ENCODE measurements at places on chromosomes 7 and 10.

- no peak for DNase-seq
- H3K4me1 ChIP-seq, result no peaks in the 10 kb centered on the region
- H3K4me3 ChIP-seq, result no peak overlapping the region
- no peaks in the 10 kb centered on the region for H3K27me3 ChIP-seq
- H3K36me3 ChIP-seq, result no peaks in the 10 kb centered on the region
Observed at GRCh38 chr7:47669178-47669891, 87.4 kb upstream of the TNS3 start.

GRCh38 chr7:32400676-32401075 lies 89.5 kb downstream of the LSM5 start:
- no peaks in the 10 kb centered on the region for H3K4me1 ChIP-seq
- H3K36me3 ChIP-seq, result no peaks in the 10 kb centered on the region
- no peaks in the 10 kb centered on the region for H3K27me3 ChIP-seq
- H3K27ac ChIP-seq, result no peak overlapping the region
- H3K4me3 ChIP-seq, result no peak overlapping the region
- DNase-seq, result no peak

GRCh38 chr10:66836057-66836456 lies 89.8 kb upstream of the LRRTM3 start:
- no peak overlapping the region for H3K4me3 ChIP-seq
- H3K27ac ChIP-seq, result no peak overlapping the region
- no peaks in the 10 kb centered on the region for H3K4me1 ChIP-seq

DNA sequence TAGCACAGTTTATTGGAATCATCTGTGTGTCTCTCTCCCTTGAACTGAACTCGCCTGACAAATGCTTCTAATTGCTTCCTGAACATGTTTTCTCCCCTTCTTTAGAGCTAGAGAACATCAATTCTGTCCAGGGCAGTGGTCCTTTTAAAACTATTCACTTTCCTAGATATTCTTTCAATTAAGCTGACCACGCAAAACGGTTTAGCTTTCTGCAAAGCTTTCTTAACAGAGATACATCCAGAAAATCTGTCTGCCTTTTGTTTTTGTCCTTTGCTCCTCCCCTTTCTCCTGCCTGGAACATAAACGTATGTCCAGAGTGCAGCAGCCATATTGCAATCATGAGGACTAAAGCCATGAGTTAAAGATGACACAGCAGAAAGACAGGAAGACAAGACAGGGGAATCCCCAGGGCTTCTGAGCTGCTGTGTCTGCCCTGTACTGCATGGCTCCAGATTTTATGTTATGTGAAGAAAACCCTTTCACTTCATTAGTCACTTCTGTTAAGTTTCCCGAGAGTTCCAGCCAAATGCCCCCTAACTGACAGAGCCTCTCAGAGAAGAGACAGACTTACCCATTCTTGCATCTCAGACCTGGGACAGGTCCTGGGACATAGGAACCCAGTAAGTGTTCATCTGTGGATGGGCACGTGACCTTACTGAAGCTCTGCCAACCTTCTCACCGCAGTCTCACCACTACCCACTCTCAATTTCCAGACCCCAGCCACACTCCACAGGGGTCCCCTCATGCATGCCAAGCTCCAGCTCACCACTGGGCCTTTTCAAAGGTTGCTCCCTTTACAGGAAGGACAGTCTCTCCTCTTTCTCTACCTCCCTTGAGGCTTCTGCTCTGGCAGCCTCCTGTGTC lies 35.0 kb upstream of the CPXM2 start:
- H3K27ac ChIP-seq, result no peak overlapping the region
- H3K4me1 ChIP-seq, result no peaks in the 10 kb centered on the region
- H3K4me3 ChIP-seq, result no peak overlapping the region
- H3K36me3 ChIP-seq, result no peaks in the 10 kb centered on the region
- DNase-seq, result no peak

- H3K4me3 ChIP-seq, result no peak overlapping the region
- peaks cover 48% of the 10 kb centered on the region for H3K36me3 ChIP-seq
- H3K27me3 ChIP-seq, result no peaks in the 10 kb centered on the region
- no peaks in the 10 kb centered on the region for H3K4me1 ChIP-seq
Observed at GRCh38 chr7:148783801-148784527, 85.3 kb downstream of the CUL1 start.

GRCh38 chr7:95925971-95926370 lies 153.6 kb downstream of the DYNC1I1 start:
- DNase-seq, result no peak
- H3K27me3 ChIP-seq, result no peaks in the 10 kb centered on the region
- no peak overlapping the region for H3K4me3 ChIP-seq
- no peaks in the 10 kb centered on the region for H3K36me3 ChIP-seq
- no peaks in the 10 kb centered on the region for H3K4me1 ChIP-seq

DNA sequence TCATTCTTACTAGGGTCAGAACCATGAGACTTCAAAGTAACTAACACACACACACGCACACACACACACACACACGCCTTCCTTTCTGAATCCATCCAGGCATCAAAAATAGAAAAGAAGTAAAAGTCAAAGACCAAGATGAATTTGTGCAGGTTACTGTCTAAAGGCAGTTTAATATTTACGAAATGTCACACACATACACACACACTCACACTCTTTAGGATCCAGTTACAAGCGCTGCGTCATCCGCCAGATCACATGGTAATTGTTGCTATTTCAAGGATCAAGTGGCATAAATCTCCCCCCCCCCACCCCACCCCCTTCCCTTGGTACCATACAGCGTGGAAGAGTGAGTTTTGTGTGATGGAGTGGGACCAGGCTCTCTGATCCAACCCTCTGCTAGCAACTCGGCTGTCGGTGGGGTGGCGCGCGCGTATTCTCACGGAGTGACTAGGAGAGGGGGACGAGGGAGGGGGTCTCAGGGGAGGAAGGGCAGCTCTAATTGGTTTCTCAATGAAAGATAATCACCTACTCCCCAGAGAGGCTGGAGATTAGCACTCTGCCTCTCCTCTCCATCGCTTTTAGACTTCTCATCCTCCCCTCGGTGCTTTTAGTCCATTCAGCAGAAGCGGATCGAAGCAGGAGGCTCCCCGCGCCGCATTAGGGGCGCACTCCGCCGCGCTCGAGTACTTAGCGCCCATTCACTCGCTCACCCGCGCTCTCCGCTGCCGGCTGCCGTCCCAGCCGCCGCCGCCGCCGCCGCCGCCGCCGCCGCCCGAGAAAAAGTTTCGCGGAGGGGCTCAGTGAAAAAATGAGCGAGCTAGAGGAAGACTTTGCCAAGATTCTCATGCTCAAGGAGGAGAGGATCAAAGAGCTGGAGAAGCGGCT lies 83.5 kb upstream of the PRKG1 start:
- H3K4me3 ChIP-seq, result no peak overlapping the region
- H3K36me3 ChIP-seq, result no peaks in the 10 kb centered on the region
- H3K27ac ChIP-seq, result no peak overlapping the region
- peaks cover 3% of the 10 kb centered on the region for H3K27me3 ChIP-seq
- DNase-seq, result no peak
- no peaks in the 10 kb centered on the region for H3K4me1 ChIP-seq

- DNase-seq, result no peak
- no peak overlapping the region for H3K27ac ChIP-seq
- H3K36me3 ChIP-seq, result no peaks in the 10 kb centered on the region
Observed at GRCh38 chr7:139118234-139118804, 8.8 kb upstream of the ZC3HAV1 start.

DNA sequence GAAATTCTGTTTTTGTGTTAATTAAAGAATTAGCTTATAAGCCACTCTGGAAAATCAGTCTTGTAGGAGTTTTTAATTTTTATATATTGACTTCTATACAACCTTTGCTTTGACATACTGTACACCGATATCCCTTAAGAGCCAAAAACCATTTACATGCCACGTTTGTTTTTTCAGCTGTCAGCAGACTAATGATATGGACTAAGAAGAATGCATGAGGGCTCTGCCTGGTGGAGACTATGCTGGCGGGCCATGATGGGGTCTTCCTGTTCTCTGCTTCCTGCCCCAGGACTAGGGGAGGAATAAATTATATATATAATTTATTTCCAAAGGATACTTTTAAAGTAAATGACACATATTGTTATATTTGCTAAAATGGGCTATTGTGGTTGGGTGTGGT lies 96.3 kb downstream of the CDK14 start:
- no peak overlapping the region for H3K27ac ChIP-seq
- H3K4me1 ChIP-seq, result no peaks in the 10 kb centered on the region
- no peaks in the 10 kb centered on the region for H3K27me3 ChIP-seq
- DNase-seq, result no peak

GRCh38 chr7:64655811-64656210 lies 10.1 kb upstream of the ZNF107 start:
- H3K27ac ChIP-seq, result no peak overlapping the region
- no peak for DNase-seq
- H3K36me3 ChIP-seq, result no peaks in the 10 kb centered on the region
- H3K27me3 ChIP-seq, result no peaks in the 10 kb centered on the region
- no peaks in the 10 kb centered on the region for H3K4me1 ChIP-seq

DNA sequence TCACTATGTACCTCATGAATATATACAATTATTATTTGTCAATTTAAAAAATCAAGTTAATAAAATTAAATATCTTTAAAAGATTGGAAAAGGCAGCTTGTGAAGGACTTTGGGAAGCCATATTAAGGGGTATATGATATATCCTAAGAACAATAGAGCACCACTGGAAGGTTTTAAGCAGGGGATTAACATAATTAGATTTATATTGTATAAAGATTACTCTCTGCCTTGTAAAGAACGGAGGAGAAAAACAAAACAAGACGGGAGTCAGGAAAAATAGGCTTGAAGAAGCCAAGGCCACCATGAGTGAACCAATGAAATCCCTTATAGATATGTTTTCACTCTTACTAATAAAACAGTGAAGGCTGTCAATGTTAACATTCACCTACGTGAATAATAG lies 11.1 kb upstream of the CNNM1 start:
- no peaks in the 10 kb centered on the region for H3K4me1 ChIP-seq
- H3K36me3 ChIP-seq, result no peaks in the 10 kb centered on the region
- no peak overlapping the region for H3K27ac ChIP-seq
- DNase-seq, result no peak
- H3K4me3 ChIP-seq, result no peak overlapping the region

DNA sequence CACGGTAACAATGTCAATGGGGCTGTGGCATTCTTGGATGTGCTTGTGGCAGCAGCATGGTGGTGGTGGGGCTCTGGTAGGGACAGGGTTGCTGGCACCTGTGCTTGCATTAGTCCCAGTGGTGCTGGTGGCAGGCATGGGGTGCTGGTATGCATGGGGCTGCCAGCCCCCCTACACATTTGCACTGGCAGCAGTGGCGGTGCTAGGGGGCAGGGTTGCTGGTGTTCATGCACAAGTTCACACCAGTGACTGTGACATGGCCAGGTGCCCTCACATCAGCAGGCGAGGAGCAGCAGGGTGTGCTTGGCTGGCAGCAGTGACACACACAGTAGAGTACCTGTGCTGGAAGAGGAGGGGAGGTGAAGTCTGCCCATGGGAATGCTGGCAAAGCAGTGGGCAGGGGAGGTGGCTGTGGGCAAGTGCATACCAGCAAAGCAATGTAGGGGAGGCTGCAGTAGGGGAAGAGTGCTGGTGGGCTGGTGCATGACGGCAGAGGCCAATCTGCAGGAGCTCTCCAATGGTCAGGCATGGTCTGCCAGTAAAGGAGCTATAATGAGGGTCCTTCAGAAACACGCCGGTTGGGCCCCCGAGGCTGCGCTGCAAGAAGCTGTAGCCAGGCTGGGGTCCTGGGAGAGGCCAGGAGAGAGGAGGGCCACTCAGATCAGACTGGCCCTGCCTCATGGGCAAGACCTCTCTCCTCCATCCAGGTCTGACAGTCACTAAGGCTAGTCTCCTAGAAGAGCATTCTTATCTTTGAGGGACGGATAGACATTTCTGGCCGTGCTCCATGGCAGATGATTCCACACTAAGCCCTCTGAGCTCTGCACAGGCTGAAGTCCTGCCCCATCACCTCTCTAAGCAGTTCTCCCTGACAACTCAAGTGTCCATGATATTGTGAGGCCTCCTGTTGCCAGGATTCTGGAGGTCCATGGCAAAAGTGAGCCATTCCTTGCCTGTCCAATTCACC lies 406.4 kb downstream of the SEMA3D start:
- H3K4me3 ChIP-seq, result no peak overlapping the region
- H3K36me3 ChIP-seq, result no peaks in the 10 kb centered on the region
- DNase-seq, result no peak
- no peak overlapping the region for H3K27ac ChIP-seq
- H3K27me3 ChIP-seq, result no peaks in the 10 kb centered on the region

- no peak overlapping the region for H3K27ac ChIP-seq
- peak overlapping the region; percentile 100 for H3K4me3 ChIP-seq
- no peaks in the 10 kb centered on the region for H3K27me3 ChIP-seq
- H3K36me3 ChIP-seq, result no peaks in the 10 kb centered on the region
- peaks cover 12% of the 10 kb centered on the region for H3K4me1 ChIP-seq
- DNase-seq, result no peak
Observed at GRCh38 chr10:63464402-63465292, 1.1 kb downstream of the JMJD1C start.

- H3K27ac ChIP-seq, result no peak overlapping the region
- no peak overlapping the region for H3K4me3 ChIP-seq
- H3K36me3 ChIP-seq, result no peaks in the 10 kb centered on the region
Observed at GRCh38 chr10:122062831-122063674, 74.1 kb downstream of the TACC2 start.

- H3K27ac ChIP-seq, result no peak overlapping the region
- H3K4me3 ChIP-seq, result no peak overlapping the region
- no peaks in the 10 kb centered on the region for H3K4me1 ChIP-seq
- DNase-seq, result no peak
- no peaks in the 10 kb centered on the region for H3K36me3 ChIP-seq
Observed at GRCh38 chr10:70668454-70668970, 3.8 kb upstream of the ADAMTS14 start.

DNA sequence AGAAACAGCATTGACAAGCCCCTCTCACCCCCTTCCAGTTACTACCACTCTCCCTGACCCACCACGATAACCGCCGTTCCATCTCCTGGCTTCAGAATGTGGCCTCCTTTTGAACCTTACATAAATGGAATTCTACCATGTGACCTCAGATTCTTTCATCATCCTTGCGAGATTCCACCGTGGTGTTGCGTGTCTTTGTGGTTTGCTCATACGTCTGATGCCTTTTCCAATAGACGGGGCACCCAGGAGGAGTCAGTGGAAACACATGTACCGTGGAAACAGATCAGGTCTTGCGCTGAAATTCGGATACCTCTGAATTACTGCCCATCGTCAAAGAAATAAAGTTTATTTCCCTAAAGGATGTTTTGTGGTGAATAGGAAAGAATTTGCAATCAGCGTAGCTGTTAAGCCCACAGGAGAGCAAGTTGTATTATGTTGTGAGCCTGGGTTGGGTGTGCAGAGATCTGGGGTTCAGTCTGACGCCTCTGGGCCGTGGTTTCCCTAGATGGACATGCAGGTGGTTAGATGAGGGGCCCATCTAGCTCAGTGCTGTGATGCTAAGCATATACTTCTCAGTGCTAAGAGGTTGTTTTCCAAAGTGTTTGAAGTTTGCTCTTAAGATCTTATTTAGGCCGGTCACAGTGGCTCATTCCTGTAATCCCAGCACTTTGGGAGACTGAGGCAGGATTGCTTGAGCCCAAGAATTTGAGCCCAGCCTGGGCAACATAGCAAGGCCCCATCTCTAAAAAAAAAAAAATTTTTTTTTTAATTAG lies 29.1 kb downstream of the GTF2IRD1 start:
- no peaks in the 10 kb centered on the region for H3K4me1 ChIP-seq
- H3K27ac ChIP-seq, result no peak overlapping the region
- DNase-seq, result no peak
- H3K27me3 ChIP-seq, result no peaks in the 10 kb centered on the region
- no peaks in the 10 kb centered on the region for H3K36me3 ChIP-seq

GRCh38 chr10:119404719-119405519 lies 137.6 kb downstream of the RGS10 start:
- no peak overlapping the region for H3K4me3 ChIP-seq
- DNase-seq, result no peak

- no peak for DNase-seq
- H3K4me1 ChIP-seq, result no peaks in the 10 kb centered on the region
- no peaks in the 10 kb centered on the region for H3K27me3 ChIP-seq
- H3K4me3 ChIP-seq, result no peak overlapping the region
- no peak overlapping the region for H3K27ac ChIP-seq
- no peaks in the 10 kb centered on the region for H3K36me3 ChIP-seq
Observed at GRCh38 chr10:88680958-88681357, 16.7 kb downstream of the LIPF start.
